Esophagus (tissue), 2 donors: ENCODE measurements at places on chromosomes 1 and 21. TPM values are rescaled to one million over a fixed set of nuclear protein-coding genes. Genes with fewer than 3 reads are reported as not detected.

BGLAP gene
- 0.81 TPM for polyA plus RNA-seq

SRSF10 gene
- polyA plus RNA-seq: 42.3 TPM

KIF21B gene
- polyA plus RNA-seq: 0.28 TPM

CACNA1S gene
- polyA plus RNA-seq: not detected

NMNAT2 gene
- polyA plus RNA-seq: 0.12 TPM
